CD4-positive, alpha-beta T cell treated with Interferon gamma for 1 hour (primary cell): ENCODE measurements at places on chromosomes 16 and 17.

GRCh38 chr17:44324092-44324570 is 492 bp downstream of the SLC25A39 start:
- no peak for DNase-seq

- DNase-seq: no peak
These were observed 10.0 kb upstream of the ZFP3 start for GRCh38 chr17:5068236-5068635.

DNA sequence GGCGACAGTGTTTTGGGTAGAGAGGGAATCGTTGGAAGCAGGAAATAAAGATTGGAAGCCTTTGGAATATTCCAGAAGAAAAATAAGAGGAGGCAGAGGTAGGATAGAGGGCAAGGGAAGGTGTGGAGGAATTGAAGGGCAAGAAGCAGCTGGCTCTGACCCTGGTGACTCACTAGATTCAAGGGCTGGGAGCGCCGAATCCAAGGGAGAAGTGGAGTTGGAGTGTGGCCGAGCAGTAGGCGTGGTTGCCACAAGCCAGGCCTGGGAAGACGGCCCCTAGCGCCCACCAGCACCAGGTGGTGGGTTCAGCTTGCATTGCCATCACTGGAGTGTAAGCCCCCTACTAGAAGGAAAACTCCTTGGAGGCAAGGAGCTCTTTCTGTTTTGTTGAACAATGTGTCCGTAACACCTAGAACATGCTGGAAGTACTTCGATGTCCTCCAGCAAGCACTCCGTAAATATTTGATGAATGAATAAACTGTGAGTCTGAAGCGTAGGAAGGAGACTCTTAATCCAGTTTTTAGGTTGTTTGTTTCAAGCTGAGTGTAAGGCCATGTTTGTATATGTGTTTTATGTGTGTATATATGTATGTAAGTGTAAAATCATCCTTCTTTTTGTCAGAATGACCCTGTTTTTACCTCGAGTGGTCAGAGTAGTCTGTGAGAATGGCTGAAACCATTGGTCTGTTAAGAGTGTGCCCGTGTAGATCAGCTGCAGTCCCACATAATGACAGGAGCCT is 139.5 kb downstream of the CMIP start:
- DNase-seq: no peak

DNA sequence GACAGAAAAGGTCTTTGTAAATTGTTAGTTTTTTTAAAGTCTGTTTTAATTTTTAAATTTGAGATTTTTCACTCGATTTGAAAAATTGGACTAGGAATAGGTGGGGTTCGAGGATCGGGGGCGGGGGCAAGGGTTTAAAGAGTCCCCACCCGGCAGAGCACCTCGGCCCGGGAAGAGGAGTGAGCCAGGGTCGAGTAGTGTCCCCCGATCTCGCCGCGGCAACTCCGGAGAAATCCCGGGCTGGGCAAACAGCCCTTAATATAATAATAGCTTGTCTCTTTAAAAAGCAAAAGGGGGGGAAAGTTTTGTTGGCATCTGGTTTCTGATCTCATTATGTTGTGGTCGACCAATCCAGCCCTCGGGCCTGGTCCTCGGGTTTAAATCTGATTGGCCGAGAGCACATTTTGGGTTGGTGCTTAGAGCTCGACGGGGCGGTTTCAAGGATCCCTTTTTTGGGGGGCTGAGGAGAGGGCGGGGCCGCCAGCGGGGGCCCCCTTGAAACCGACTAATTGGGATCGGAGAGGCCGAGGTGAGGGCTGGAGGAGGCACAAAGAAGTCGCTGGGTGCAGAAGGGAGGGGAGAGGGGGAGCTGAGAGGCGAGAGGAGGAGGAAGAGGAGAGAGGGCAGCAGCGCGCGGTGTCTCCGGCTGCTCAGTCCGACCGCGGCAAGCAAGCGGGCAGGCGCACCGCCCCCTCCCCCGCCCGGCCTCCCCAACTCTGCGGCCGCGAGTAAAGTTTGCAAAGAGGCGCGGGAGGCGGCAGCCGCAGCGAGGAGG is at the start of gene FZD2:
TSS of gene FZD2 (plus strand) at position 653 of the 775 bp plus-strand sequence. CDS start 205 bp downstream, outside the sequence.
- DNase-seq: peak; percentile 77

DNA sequence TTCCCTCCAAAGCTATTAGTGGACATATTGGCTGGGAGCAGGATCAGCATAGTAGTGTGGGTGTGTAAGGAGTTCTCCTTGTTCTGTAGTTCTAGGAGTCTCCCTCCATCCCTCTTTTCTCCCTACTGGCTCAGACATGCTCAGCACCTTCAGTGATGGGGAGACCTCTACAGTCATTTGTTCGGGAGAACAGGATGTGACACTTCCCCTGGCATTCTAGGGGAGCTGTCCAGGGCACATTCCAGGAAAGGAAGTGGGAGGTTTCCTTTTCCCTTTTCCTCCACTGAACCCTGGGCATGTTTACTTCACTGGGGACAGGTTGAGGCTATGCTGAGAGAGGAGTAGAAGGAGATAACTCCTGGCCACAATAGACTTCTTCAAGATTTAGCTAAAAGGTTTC is 86.5 kb downstream of the MYH13 start:
- DNase-seq: no peak

GRCh38 chr17:30323895-30324319 is 9.9 kb downstream of the TMIGD1 start:
- DNase-seq: no peak

- DNase-seq: no peak
These were observed 384.5 kb downstream of the CPPED1 start for GRCh38 chr16:12419151-12419550.

GRCh38 chr17:4708436-4708835 is 2.0 kb upstream of the ARRB2 start:
- DNase-seq: peak; percentile 67

- no peak for DNase-seq
These were observed 426.6 kb downstream of the PMP22 start for GRCh38 chr17:14838567-14838966.

DNA sequence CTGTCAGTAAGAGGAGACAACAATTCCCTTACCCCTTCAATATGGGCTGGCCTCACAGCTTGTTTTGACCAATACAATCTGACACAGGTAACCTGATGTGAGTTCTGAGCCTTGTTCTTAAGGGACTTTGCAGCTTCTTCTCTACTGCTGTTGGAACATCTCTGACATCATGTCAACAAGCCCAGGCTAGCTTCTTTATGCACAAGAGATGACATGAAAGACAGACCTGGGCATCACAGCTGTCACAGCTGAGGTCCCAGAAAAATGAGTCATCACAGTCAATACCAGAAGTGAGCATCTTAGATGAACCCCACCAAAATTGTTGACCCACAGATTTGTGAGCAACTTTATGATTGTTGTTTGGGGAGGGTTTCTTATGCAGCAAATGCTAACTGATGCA is 431.7 kb upstream of the PSMD7 start:
- no peak for DNase-seq

GRCh38 chr16:50066482-50067289 is 916 bp downstream of the HEATR3 start:
- no peak for DNase-seq

GRCh38 chr16:49505556-49505955 is 132.0 kb downstream of the C16orf78 start:
- DNase-seq: no peak

DNA sequence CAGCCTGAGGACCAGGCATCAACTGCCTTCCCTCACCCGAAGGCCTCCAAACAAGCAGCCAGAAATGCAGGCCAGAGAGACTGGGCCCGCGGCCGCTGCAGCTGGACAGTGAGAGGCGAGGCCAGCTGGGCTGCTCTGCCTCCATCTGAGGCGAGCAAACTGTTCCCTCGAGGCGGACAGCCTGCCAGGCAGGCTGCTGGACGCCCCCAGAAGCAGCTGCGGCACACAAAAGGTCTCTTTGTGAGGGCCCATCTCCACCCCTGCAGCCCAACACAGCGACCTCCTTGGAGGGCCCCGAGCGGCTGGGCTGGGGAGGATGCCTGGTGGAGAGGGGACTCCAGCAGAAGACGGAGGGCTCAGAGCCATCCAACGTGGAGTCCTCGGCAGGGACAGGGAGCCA is 4.7 kb downstream of the CORO7 start:
- no peak for DNase-seq

GRCh38 chr17:81332914-81333528 is 37.9 kb upstream of the SLC38A10 start:
- DNase-seq: no peak

GRCh38 chr17:46023783-46024388 is 24.8 kb downstream of the STH start:
- DNase-seq: no peak

DNA sequence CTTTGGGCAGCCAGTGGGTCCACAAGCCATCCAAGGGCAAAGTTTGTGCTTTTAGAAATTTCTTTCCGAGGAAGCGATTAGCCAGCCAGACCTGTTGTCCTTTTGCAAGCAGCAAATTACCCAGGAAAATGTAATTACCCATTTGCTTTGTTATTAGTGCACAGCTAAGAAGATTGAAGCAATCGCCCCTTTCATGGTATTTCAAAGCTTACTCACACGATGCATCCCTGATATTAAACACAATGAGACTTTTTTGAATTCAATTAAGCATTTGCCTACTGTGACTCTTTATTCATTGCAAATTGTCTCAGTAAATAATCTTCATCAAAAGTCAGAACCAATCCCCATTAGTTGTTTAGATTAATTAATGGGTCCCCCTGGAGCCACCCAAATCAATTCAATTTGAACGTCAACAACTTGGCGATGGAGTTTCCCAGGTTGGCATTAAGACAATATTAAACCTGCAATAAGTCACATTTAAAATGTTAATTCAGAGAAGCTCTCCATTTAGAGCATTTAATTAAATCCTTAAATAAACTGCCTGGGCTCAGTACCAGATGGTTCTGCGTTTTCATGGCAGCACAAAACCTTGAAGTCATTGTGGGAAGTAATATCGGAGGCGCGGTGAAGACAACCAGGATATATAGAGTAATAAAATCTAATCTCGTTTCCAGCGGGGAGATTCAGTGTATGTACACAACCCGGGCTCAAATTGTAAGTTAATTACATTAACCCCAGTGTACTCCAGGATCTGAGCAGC is 366.2 kb upstream of the TNRC6C start:
- DNase-seq: no peak

- DNase-seq: no peak
These were observed 776 bp downstream of the LRRC75A start for GRCh38 chr17:16491131-16491702.

- no peak for DNase-seq
These were observed 667 bp downstream of the OGFOD1 start for GRCh38 chr16:56451753-56452689.

DNA sequence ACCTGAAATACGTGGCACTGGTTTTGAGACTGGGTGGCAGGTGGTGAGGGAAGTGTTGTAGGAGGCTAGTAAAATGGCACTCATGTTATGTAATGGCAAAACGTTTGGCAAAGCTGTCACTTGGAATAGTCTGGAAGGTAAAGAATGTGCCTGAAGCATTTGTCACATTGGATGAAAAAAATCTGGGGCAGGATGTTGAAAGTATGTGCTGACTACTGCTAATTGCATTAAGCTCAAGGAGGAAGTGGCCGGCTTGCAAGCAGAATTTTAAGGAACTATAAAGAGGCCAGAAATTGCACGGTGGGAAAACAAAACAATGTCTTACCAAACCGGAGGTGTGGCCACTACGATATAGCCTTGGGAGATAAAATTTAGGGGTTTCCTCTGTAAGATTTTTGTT is 26.6 kb upstream of the NLRP1 start:
- peak; percentile 15 for DNase-seq

DNA sequence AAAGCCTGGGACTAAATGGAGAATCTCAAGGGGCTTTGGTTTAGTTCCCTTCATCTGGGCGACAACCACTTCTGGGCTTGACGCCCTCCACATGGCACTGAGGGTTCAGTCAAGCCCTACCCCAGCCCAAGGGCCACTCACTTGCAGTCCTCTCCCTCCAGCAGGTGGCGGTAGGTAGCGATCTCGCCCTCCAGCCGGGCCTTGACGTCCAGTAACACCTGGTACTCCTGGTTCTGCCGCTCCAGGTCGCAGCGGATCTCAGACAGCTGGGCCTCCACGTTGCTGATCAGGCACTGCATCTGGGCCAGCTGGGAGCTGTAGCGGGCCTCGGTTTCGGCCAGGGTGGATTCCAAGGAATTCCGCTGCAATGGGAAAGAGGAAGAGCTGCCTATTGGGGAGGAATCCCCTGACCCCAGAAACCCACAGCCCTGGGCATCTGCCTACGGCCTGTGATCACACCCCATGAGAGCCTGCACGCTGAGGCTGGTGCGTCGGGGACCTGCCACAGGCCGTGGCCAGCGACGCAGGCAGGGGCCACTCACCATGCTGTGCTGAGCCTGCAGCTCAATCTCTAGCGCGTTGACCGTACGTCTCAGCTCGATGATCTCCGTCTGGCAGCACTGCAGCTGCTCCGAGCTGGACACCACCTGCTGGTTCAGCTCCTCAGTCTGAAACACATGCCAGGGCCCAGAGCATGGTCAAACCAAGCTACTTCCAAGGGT is 2.7 kb downstream of the KRT36 start:
- DNase-seq: peak; percentile 15

DNA sequence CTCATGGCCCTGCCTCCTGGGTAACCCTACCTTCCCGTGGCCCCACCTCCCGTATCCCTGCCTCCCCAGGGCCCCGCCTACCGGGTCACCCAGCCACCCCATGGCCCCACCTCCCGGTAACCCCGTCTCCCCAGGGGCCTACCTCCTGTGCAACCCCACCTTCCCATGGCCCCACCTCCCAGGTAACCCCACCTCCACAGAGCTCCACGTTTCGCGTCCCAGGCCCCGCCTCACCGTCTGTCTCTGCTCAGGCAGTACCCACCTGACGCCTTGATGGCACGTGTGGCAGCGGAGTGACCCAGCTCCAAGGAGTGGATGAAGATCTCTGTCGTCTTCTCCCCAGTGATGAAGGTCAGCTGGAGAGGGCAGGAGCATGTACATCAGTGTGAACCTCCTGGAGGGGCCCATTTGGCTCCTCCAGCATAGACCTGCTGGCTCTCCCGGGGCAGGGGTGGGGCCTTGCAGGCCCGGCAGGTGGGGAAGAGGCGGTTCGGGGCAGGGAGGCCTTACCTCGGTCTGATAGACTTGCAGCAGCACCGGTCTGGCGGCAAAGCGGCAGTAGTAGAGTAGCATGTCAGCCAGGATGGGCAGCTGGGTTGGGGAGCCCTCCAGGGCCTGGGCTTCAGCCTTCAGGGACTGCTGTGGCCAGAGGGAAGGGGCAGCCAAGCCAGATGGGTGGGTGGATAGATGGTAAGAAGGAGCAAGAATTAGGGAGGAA is 18.7 kb upstream of the PIK3R6 start:
- no peak for DNase-seq

- DNase-seq: no peak
These were observed 19.0 kb downstream of the GPR179 start for GRCh38 chr17:38324772-38325171.

GRCh38 chr17:55546991-55547664 is 35.9 kb upstream of the SMIM36 start:
- DNase-seq: no peak

DNA sequence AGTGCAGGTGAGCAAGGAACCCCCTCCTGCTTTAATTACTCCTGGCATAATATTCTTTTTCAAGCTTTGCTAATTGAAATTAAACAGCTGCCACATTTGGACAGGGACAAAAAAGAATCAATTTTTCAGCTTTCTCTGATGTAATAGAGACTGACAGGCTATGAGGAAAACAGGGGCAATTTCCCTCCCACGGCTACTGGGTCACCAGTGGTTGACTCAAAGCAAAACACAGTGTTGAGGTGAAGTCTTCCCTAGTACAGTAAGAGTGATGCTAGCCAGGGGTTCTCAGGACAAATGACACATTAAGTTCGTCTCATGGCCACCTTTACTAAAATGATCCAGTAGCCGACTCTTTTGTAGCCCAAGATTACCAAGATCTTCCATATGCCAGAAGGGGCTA is 38.6 kb upstream of the PMFBP1 start:
- no peak for DNase-seq
